ENCODE measurements at places on chromosomes 11 and 22.

GRCh38 chr11:81886406-81887075 lies 847.1 kb downstream of the FAM181B start:
- DNase-seq: no peak

GRCh38 chr11:77039491-77040400 lies 5.5 kb downstream of the B3GNT6 start:
- DNase-seq: no peak

DNA sequence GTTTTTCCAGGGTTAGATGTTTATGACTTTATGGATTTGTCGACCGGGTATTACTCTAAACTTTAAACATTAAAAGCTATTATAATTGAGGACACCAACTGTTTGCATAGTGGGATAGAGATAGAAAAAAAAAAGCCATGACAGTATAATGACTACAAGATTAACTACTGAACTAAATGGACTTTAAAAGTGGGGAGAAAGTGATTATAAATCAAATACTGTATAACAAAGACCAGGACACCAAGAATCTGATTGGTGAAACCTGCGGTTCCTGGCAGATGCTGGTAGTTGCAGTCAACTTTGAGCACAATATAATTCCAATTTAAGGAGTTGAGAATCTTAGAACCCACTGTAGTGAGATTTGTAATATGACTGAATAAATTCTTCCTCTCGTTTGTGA lies 2.5 kb downstream of the CRKL start:
- DNase-seq: no peak

- no peak for DNase-seq
These were observed 96.2 kb downstream of the TEAD1 start for GRCh38 chr11:12770435-12770834.

DNA sequence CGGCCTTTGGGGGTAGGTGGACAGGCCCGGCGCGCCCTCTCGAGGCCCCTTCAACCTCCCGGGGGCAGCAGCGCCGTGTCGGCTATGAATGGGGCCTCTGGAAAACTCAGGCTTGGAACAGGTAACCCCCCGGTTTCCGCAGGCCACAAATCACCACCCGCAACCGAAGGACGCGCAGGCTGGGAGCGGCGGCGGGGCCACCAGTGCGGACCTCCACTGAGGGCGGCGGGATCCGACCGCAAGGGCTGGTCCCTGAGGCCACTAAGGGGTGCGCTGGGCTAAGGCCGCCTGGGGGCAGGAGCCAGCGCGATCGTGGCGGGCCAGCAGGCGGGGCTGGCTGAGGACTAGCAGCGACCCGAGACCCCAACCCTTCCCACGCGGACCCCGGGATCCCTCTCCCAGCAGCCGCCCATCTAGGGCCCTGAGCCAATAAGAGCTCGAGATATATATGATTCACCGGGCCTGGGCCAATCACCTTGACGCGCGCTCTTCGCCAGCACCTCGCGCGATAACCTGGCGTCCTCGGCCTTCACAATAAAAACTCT lies 609 bp upstream of the ATF4 start:
- no peak for DNase-seq

DNA sequence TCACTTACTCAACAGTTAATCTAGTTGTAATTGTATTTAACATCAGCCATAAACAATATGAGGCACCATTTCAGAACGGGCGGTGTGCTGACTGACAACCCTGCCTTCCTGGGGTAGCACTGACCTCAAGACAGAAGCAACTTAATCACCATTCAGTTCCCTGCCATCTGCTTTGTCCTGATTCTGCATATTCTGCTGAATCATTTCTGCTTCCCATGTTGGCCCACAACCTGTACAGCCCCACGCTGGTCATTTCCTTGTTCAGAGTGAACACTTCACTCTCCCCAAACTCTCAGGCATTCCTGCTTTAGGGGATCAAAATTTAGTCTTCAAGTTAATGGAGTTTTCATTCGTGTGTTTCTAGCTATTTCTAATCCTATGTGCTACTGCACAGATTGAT lies 132.3 kb upstream of the ZBED5 start:
- no peak for DNase-seq

DNA sequence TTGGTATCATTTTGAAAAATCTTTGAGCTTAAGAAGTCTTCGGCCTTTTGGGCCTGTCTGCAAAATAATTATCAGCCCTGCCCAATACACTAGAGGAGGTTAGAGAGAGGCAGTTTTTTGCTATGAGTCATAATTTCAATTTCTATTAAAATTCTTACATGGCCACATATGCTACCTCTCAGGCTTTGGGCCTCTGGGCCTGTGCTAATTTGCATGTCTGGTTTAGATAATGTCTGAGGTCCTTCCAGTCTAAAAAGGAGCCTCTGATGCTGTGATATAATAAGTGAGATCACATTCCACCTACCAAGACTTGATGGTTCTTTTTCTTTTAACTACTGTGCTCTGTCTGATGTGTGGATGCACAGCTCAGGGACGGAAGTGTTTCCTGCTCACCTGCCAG lies 70.8 kb downstream of the KCNJ1 start:
- peak; percentile 40 for DNase-seq

DNA sequence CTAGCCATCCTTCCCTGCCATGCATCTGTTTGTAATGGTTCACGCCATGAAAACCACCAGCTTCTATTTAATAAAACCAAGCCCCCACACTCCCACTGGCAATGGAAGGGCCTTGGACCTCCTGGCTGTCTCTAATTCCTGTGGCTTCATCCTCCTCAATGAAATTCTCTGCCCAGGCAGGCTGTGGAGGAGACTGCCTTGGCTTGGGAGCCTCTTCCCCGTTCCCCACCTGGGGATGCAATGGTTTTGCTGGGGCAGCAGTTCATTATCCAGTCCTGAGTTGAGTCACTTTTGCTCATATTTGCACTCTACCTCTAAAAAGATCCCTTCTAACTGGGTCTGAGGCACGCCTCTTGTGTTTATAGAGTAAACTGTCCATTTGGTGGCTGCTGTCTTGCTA lies 515.8 kb downstream of the NTM start:
- no peak for DNase-seq

GRCh38 chr11:33904102-33904501 lies 12.2 kb upstream of the LMO2 start:
- no peak for DNase-seq

DNA sequence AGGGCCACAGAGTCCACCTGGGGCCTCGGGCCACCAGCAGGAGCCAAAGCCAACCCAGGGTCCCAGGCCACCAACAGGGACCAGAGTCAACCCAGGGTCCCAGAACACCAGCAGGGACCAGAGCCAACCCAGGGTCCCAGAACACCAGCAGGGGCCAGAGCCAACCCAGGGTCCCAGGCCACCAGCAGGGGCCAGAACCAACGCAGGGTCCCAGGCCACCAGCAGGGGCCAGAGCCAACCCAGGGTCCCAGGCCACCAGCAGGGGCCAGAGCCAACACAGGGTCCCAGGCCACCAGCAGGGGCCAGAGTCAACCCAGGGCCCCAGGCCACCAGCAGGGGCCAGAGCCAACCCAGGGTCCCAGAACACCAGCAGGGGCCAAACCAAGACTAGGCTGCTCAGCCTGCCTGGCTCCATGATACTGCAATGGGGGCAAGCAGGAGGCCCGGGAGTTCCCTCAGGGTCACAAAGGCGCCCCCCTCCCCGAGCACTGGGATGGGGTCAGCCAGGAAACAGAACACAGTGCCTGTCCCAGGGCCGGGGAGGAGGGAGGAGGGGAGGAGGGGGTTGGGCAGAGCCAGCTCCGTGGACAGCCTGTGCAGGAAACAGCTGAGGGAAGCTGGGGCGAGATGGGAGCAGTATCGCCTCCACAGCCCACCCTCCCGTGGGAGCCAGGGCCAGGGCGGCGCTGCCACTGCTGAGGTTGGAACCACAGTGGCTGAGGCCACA lies 62.0 kb upstream of the PRR5 start:
- DNase-seq: no peak

DNA sequence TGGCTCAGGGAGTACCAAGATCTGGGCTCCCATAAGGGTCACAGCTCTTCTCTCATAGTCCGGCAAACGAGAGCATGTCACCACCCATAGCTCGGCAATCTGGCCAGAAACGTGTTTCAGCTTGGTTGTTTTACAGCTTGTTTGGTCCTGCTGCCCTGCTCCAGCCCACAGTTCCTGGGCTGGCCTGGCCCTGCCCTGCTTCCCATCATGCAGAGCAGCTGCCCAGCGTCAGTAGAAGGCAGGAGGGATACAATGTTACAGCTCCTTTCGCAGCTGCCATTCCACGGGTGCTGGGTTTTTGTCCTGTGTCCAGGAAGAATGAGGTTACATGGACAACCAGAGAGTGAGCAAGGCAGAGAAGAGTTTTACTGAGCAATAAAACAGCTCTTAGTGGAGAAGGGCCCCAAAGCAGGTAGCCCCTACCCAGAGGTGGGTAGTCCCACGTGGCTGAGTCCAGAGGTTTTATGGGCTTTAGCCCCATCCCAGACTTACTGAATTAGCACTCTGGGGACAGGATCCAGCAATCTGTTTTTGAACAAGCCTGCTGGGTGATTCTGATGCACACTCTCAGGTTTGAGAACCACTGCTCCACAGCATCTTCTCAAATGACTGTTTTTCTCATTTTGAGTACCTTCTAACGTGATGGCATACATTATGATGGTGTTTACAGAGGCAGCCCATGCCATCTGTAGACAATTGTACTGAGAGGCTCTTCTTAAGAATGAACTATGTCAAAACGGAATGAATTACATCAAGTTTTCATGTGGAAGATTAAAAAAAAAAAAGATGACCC lies 5.8 kb upstream of the MS4A18 start:
- DNase-seq: no peak

GRCh38 chr11:86230179-86230804 lies 14.3 kb upstream of the EED start:
- no peak for DNase-seq

DNA sequence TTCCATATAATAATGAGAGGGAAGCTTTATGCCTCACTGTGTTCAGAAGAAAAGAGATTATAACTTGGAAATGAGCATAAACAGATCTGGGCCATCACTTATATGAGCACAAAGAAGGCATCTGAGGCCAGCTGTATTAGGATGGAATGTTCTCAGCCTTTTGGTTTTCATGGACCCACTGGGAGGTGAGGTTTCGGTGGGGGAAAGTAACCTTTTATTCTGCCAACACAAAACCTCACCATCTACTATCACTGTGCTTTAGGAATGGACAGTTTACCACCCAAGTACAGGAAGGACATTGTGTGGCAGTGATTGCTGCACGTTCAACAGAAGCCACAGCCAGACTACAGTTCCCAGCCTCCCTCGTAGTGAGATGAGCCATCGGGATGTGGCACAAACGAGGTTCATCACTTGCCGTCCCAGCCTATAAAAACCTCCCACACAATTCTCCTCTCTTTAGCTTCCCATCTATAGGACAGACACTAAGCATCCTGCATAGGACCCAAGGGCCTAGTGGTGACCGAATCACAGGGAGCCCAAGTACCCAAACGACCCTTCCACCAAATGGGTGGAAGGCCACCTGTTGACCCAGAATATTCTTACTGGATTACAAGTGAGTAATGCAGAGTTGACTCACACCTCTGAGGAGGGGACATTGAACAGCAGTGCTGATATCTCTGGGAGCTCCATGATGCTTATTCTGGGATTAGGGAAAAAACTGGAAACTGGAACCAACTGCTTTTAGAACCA lies 121.5 kb upstream of the RAG2 start:
- DNase-seq: no peak

GRCh38 chr11:119315131-119316015 lies 1.6 kb downstream of the MCAM start:
- no peak for DNase-seq

GRCh38 chr11:76327202-76327601 lies 53.7 kb downstream of the THAP12 start:
- no peak for DNase-seq

DNA sequence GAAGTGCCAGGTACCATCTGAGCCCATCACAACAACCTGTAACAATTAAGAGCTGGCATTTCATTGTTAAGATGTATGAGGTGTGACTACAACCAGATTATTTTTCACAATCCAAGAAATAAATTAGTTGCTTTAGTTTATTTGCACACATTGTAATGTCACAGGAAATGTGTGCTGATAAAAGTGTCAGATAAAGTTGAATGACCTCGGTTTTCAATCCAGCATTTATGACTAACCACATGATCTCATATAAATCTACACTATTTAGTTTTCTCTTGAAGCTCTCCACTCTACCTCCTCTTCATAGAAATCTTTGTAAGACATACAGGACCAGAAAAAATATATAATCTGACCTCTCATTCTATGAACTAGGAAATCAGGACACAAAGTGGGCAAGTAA lies 166.2 kb downstream of the PGR start:
- DNase-seq: no peak

DNA sequence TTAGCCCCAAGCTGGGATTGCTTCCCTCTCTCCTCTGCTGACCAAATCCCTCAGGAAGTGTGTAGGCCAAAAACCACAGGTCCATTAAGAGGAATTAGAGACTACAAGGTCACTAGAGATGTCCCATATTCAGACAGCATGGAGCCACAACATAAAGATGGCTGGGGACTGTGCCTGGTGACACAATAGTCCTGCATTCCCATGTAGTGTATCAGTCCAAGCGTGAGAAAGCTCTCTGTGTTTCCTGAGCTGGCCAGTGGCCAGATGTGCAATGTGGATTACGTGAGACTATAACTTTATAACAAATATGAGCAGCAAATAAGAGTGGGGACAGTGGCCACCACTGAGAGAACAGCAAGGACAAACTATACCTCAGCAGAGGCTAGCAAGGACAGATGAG lies 7.6 kb upstream of the MS4A10 start:
- peak; percentile 56 for DNase-seq

GRCh38 chr11:73990730-73991129 lies 8.1 kb upstream of the UCP2 start:
- DNase-seq: no peak

- DNase-seq: no peak
These were observed at the start of gene DGCR6 for GRCh38 chr22:18905540-18906409. Gene DGCR6 (plus strand): TSS chr22:18906320. CDS start chr22:18906375, 55 bp downstream.

GRCh38 chr11:4839851-4840549 lies 9.0 kb downstream of the OR51S1 start:
- no peak for DNase-seq

DNA sequence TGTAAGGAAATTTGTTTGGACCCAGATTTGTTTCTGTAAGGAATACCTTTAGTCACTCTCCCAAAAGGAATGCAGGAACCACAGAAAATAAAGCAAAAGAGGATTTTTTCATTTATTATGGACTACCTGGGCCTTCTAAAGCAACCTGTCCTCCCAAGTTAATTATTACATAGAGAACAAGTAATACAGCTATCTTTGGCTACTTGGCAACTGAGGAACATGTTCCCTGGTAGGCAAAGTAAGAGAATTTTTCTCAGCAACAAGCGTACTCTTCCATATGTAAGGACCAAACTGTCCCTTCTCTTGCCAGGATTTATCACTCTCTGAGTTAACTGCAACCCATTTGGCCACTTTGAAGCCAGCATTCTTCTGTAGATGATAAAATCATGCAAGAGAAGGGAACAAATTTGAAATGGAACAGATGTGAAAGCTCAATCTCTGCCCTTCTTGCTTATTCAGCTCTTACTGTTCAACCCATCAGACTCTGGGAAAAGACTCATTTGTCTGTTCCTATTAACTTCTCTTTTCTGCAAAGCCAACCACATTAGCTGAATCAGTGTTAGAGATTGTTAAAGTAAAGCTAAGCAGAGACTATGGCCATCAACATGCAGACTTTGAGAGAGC lies 190.2 kb downstream of the SWAP70 start:
- DNase-seq: no peak
